ENCODE measurements at places on chromosomes 3 and 15.
A peak's percentile ranks its signal among the peaks of the same experiment; 100 is the strongest.

DNA sequence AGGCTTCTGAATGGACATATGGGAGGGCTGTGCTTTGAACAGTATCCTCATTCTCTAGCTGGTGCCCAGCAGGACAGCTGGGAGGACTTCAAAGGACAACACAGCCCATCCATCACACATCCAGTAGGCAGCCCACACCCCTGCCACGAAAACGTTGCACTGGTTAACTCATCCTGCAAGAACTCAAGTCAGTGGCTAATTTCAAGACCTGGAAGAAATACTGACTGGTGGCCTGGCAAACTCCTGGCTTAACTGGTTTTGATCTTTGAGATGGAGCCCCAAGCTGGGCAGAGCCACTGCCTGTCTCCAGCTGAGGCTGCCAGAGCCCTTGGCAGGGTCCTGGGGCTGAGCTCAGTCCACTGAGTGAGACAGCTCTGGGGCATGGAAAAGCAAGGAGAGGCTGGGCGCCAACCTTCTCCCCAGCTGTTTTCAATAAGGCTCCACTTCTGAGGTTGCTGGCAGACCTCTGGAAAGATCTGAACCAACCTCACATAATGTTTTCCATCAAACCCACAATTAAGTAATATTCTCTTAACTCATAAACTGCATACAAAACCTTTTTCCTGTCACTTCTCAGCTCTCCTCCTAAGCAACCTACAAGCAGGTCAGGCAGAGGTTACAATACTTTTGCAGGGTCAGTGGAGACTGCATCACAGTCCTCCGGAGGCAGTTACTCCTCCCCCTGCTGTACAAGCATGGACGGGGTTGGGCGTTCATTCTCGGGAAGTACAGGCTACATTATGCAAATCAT lies 110.3 kb downstream of the MYLK start:
- no peak for DNase-seq

GRCh38 chr3:84128024-84128423 lies 830.8 kb upstream of the CADM2 start:
- no peak for DNase-seq

DNA sequence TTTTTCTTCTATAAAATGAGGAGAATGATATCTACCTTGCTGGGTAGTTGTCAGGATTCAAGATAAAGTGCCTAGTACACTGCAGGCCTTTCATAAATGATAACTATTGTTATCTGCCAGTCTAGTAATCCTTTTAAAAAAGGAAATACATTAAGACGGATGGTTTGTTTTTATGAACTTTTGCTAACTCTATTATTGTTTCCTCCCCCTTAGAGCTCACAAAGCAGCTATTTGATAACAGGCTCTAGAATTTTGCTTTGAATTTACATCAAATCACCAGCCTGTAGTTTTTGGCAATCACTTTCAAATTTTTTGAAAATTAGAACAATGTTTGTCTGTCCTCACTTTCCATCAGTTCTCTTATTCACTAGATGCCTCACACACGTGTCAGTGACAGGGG lies 39.8 kb downstream of the BLM start:
- no peak for DNase-seq

DNA sequence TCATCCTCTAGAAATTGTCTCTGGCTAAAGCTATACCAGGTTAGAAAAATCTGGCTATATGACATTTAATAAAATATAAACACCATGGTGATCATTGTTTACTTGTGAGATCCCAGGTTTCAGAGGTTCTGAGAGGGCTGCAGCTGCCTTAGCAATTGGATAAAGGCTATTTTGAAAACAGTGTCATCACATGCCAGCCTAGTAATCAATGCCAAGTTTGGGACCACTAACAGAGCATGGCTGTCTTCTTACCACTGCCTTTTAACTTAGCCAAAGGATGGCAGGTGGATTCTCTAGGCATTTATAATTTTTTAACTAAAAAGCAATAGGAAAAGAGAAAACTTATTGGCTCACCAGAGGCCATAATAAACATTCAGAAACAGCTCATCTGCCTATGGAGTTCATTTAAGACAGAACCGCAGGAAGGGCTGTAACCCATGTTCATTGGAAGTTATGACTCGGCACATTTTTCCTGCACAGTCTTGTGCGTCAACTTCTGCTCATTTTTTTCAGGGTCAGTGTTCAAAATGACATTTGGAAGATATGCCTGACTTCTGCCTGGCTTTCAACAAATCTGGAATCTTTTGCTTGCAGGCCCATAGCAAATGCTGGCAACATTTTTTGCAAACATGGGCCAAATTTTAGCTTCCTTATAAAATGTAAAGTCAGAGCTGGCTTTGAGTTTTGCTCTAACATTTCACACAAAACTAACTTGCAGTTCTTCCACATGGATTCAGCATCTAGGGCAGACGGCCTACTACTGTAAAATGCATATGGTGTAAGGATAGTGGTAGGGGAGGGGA lies 476.0 kb upstream of the TBL1XR1 start:
- no peak for DNase-seq

DNA sequence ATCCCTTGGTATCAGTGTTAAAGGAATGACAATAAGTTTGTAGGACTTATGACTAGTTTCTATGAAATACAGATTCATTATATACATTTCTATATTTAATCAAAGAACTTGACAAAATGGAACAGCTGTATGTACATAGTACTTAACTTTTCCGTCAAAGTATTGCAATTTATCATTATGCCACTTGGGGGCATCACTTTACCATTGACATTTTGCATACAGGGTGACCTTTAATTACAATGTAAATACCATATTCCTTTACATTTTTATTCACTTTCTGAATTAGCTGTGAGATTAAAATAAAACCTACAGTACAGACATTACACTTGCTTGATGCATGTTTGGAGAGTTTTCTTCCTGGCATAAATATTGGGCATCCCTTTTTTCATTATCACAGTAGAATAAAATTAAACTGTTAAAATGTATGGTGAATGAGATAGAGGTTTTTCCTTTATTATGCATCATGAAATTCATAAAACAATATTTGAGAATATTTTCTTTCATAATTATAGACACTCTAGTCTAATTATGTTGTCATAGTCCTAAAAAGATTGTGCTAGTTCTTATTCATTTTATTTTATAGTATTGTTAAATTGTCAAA lies 6.9 kb downstream of the NEK11 start:
- DNase-seq: peak; percentile 33

DNA sequence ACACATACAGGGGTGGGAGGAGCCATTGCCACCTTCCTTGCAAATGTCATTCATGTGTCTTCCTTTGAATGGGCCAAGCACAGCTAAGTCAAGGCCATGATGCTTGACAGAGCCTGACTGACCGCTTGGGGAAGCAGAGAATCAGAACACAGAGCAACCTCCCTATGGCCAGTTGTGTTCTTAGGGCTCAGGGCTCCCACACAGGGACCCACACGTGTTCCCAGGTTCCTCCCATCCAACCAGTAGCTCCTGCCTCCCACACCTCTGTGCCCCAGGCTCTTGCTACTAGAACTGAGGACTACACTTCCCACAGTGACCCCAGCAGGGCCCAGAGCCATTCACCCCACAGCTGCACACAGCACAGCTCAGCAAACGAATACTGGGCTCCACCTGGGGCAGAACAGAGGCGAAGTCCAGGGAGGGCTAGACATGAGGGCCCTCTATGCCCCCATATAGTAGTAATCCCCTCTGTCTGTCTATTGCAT lies 42.9 kb downstream of the KLF15 start:
- DNase-seq: no peak

DNA sequence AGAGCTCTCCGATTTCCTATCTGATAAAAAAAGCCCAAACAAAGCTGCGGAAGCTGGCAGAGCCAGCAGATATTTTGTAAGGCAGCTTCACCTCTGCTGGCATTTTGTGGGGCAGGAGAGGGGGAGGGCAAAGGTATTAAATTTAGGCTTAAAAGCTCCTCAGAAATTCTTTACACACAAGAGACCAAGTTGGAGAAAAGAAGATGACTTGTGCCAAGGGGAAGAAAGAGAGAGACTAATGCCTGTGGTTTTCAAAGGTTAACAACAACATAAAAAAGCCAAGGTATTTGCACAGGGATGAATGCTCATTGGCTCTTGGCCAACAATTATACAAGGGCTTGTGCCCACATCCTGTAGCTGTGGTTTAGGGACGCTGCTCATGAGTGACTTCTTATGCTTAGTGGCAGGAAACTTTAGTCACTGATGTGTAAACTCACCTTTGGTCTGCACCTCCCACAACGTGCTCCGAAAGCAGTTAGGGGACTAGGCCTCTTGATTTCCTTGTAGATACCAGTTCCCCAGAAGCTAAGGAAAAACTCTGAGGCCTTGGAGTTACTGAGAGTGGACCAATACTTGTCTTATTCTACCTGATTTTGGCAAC lies 152.9 kb downstream of the TPRG1 start:
- peak; percentile 77 for DNase-seq

- DNase-seq: no peak
These were observed 21.9 kb upstream of the LIPC start for GRCh38 chr15:58409861-58410260.

DNA sequence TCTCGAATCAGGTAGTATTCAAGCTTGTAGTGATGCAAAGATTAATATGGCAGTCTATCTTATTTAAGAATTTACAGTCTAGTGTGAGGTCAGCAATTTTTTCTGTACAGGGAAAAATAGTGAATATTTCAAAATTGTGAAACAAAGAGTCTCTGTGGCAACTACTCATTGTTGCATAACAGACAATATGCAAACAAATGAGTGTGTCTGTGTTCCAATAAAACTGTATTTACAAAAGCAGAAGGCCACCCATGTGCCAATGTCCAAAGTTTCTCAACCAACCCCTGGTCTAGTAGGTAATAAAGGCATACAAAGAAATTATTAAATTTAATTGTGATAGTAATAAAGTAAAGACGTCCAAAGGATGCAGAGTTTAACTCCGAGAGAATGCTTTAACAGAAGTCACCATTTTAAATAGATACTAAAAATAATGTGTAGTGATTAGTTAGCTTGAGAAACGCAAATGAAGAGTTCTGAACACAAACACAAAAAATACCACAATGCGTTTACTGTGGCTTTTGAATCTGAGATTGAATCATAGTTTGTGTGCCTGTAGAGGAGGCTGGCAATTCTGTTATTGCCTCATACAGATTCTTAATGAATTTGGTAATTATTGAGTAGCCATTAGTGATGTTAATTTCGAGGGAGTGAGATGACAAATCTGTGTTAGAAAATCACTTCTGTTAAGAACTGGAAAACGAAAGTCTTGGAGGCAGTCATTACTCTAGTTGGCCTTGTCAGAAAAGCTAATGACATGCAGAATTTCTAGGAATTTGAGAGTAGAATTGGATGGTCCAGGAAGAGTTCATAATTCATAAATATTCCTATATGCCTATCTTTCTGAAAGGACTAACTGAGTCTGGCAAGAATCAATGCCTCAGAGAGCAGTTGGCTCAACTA lies 48.7 kb downstream of the CADM2 start:
- no peak for DNase-seq
